ENCODE measurements at places on chromosomes 6 and 20. TPM values are rescaled to one million over a fixed set of nuclear protein-coding genes. Genes with fewer than 3 reads are reported as not detected.

LY6G5B gene
- 5.0 TPM for total RNA-seq

GJA1 gene
- total RNA-seq = 24.0 TPM

SNX14 gene
- total RNA-seq = 52.4 TPM

MAN1A1 gene
- total RNA-seq = 81.9 TPM

TRERF1 gene
- 5.7 TPM for total RNA-seq

DNA sequence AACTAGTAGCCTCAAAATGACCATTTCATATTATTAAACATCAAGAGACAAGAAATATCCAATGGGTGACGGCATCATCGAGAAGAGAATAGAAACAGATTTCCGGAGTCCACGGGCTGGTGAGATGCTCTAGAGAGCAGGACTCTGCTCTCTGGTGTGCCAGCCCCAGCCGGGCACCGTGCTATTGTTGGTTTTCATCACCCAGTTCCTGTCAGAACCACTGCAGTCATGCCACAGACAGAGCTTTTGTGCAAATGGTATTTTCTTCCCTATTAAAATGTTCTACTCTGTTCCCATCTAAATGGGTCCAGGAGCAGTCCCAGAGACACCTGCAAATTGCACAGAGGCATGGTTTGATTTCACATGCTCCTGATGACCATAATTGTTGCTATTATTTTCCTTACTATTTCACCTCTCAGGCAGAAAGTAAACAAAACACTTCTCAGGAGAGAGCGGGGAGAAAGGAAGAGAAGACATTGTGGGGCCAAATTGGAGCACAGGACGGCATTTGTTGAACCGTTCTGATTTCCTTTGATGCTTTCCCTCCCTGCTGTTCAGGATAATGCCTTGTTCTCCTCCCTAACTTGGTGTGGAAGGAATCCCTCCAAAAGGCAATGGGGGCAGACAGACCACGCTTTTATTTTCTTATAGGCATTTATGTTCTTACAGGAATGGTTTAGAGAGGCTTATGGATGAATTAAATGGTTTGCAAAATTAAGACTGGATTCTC is 11.4 kb upstream of the RAMACL start:
- no peaks in the 10 kb centered on the region for H3K27me3 ChIP-seq
- no peaks in the 10 kb centered on the region for H3K36me3 ChIP-seq
- peak overlapping the region; percentile 83 for H3K27ac ChIP-seq
- no peak overlapping the region for H3K4me3 ChIP-seq
- DNase-seq = no peak

GRCh38 chr20:55353206-55353605 is 652.1 kb downstream of the CBLN4 start:
- DNase-seq = no peak
- no peak overlapping the region for H3K4me3 ChIP-seq
- no peak overlapping the region for H3K27ac ChIP-seq

GRCh38 chr20:64148581-64148980 is 15.7 kb upstream of the MYT1 start:
- H3K4me3 ChIP-seq = no peak overlapping the region
- H3K36me3 ChIP-seq = no peaks in the 10 kb centered on the region
- H3K4me1 ChIP-seq = no peaks in the 10 kb centered on the region
- no peak overlapping the region for H3K27ac ChIP-seq
- peaks cover 25% of the 10 kb centered on the region for H3K27me3 ChIP-seq

- H3K4me1 ChIP-seq = no peaks in the 10 kb centered on the region
- H3K36me3 ChIP-seq = no peaks in the 10 kb centered on the region
- H3K27ac ChIP-seq = no peak overlapping the region
These were observed 181.8 kb downstream of the DLL1 start for GRCh38 chr6:170108890-170109587.

GRCh38 chr6:139778688-139779087 is 404.2 kb upstream of the CITED2 start:
- H3K36me3 ChIP-seq = no peaks in the 10 kb centered on the region
- H3K4me1 ChIP-seq = peaks cover 38% of the 10 kb centered on the region
- H3K27me3 ChIP-seq = no peaks in the 10 kb centered on the region
- peak overlapping the region; percentile 57 for H3K27ac ChIP-seq

DNA sequence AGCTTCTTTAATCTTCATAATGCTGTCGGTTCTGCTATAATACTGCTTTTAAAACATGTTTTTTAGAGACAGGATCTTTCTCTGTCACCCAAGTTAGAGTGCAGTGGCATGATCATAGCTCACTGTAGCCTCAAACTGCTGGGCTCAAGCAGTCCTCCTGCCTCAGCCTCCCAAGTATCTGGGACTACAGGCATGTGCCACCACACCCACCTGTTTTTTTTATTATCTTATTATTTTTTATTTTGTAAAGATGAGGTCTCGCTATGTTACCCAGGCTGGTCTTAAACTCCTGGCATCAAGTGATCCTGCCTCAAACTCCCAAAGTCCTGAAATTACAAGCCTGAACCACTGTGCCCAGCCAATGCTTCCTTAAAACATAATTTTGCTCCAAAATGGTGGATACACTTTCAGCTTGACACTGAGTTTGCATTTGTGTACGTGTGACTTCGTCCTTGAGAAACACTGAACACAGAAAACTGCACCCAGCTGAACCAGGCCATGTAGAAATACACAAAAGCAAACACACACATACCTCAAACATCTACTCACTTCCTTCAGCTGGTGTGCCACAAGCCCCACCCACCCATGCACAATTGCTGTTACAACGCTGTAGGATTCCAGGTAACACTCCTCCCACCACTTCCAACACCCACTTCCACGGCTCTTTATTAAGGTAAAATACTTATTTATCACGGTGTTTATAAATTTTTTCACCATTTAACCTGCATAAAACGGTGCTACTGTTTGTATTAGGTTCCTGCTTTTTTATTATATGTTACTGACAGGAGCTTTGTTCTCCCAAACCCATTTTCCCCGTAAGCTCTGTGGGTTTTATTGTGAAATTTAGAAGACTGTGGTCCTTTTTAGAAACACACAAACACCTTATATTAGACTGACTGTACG is 109.1 kb downstream of the TSHZ2 start:
- H3K4me3 ChIP-seq = no peak overlapping the region
- no peaks in the 10 kb centered on the region for H3K27me3 ChIP-seq
- H3K4me1 ChIP-seq = no peaks in the 10 kb centered on the region

- no peak overlapping the region for H3K27ac ChIP-seq
- no peak overlapping the region for H3K4me3 ChIP-seq
- peaks cover 62% of the 10 kb centered on the region for H3K36me3 ChIP-seq
- no peaks in the 10 kb centered on the region for H3K27me3 ChIP-seq
- no peaks in the 10 kb centered on the region for H3K4me1 ChIP-seq
- DNase-seq = no peak
These were observed 11.9 kb upstream of the CSE1L start for GRCh38 chr20:49034070-49034732.

GRCh38 chr6:66717801-66718200 is 1010.8 kb upstream of the EYS start:
- H3K4me1 ChIP-seq = no peaks in the 10 kb centered on the region
- H3K36me3 ChIP-seq = no peaks in the 10 kb centered on the region
- no peak for DNase-seq

DNA sequence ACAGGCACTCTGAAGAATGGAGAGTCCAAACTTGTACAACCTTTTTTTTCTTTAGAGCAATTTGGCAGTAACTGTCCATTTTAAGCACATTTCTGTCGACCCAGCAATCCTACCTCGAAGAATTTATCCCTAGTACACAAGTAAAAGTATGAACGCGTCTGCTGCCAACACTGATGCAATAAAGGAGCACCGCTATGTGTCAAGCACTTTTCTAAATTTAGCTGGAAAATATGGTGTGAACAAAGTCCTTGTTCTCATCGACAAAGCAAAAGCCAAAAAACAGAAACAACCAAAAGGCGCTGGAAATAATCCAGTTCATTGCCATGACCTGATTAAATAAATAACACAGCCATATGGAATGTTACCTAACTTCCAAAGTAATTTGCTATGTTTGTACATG is 1.1 kb downstream of the DPM1 start:
- H3K27me3 ChIP-seq = no peaks in the 10 kb centered on the region
- H3K4me3 ChIP-seq = peak overlapping the region; percentile 87
- H3K27ac ChIP-seq = peak overlapping the region; percentile 82

DNA sequence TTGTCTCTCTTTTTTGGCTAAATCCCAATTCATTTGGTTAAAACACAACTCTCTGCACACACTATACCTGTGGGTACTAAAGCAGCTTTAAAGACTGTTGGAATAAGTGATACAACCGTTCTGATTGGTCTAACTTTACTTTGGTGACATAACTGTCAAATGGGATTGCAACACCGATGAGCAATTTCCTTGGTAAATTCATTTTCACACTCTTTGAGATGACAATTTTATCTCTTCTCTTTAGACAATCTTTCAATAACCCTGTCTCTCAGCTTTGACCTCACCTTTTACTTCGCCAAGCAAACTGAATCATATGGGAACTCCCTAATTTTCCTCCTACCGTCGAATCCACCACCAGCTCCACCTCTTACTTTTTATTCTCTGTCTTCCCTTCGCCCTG is 60.8 kb downstream of the ECT2L start:
- H3K4me3 ChIP-seq = no peak overlapping the region
- no peaks in the 10 kb centered on the region for H3K27me3 ChIP-seq
- H3K36me3 ChIP-seq = no peaks in the 10 kb centered on the region
- no peak overlapping the region for H3K27ac ChIP-seq
- H3K4me1 ChIP-seq = no peaks in the 10 kb centered on the region
- DNase-seq = no peak

- no peaks in the 10 kb centered on the region for H3K36me3 ChIP-seq
- H3K27ac ChIP-seq = no peak overlapping the region
- no peaks in the 10 kb centered on the region for H3K4me1 ChIP-seq
- DNase-seq = no peak
These were observed 10.6 kb upstream of the TENT5A start for GRCh38 chr6:81763051-81763450.

Measured in sigmoid colon (tissue), 7 donors.